ENCODE measurements at places on chromosomes 11 and 22.

DNA sequence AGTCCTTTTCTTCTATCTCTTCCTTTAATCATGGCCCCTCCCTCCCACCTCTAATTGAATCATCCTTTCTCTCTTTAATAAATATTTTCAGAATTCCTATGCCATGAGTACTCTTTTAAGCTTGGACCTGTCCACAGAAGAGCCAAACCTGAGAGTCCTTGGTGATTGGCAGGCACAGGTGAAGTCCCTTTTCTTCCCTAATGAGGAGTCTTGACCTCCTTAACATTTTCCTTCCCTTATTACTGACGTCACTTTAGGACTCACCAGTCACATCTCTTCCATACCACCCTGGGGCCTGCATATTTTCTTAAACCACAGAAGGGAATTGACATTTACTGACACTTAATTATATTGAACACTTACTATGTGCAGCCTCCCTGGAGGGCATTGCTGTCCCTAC, 41.0 kb upstream of the RASSF10 start:
- DNase-seq: no peak

- no peak for DNase-seq
Observed at GRCh38 chr22:46959369-46959768, 196.9 kb downstream of the TBC1D22A start.

DNA sequence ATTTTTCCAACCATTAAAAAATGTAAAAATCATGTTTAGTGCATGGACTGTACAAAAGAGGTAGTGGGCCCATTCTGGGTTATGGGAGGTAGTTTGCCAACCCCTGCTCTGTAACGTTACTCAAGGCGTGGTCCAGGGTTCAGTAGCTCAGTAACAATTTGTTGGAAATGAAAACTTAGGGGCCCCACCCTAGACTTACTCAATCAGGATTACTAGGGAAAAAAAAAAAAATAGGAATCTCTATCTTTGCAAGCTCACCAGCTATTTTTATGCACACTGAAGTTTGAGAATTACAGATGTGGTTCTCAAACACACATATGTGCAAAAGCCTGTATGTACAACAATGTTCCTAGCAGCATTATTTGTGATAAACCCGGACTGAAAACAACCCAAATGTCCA, 17.3 kb upstream of the LMO2 start:
- no peak for DNase-seq

DNA sequence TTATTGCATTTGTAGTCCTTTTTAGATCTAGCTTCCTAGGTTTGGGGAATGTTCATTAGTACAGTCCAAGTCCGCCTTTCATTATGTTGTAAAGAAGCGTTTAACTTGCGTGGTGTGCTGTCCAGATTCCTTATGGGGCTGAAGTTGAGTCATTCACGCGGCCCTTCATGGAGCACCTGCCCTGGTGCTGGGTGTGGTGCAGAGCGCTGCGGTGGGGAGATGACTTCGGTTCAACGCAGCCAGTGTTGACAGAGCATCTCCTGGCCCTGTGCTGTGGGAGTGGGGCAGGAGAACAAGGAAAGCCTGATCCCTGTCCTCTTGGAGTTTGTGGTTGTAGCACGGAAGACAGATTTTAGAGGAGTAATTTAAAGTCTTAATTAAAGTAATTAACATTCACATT, 152.0 kb downstream of the TBC1D22A start:
- DNase-seq: no peak

- no peak for DNase-seq
Observed at GRCh38 chr22:44366372-44367300, 53.9 kb upstream of the SHISAL1 start.

DNA sequence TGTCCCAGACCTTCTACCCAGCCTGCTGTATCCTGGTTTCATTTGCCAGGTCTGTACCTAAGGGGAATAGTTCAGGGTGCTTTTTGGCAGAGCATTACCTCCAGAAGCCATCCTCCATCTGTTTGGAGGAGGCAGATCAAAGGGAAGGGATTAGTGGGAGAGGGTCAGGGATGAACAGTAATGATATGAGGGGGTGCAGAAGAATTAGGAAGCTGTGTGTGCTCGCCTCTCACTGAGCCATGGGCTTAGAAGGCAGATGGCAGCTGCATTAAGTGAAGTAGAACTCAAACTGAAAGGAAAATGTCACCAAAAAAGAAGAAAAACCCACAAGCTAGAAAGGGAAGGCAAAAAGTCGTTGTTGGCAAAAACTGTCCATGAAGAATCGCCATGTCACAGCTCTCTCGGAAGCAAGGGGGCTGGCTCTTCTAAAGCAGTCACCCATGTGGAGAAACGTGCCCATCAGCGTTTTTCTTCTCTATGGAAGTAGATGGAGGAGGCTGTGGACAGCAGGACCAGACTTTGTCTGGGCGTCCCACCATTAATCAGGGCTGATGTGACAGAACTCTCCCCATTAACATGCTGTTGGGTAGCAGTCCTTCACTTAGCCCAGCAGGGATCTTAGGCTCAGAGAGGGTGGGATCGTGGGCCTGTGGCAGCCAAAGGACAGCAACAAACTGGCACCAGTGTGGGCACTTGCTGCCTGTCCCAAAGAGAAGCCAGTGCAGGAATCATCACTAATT, 46.8 kb downstream of the CEP164 start:
- DNase-seq: no peak

GRCh38 chr11:45885274-45885920, at the start of gene MAPK8IP1:
MAPK8IP1 (plus strand) TSS chr11:45885651; CDS start chr11:45885821, 170 bp downstream.
- DNase-seq: no peak

GRCh38 chr11:61837411-61838005, 9.4 kb downstream of the FADS2 start:
- DNase-seq: no peak

DNA sequence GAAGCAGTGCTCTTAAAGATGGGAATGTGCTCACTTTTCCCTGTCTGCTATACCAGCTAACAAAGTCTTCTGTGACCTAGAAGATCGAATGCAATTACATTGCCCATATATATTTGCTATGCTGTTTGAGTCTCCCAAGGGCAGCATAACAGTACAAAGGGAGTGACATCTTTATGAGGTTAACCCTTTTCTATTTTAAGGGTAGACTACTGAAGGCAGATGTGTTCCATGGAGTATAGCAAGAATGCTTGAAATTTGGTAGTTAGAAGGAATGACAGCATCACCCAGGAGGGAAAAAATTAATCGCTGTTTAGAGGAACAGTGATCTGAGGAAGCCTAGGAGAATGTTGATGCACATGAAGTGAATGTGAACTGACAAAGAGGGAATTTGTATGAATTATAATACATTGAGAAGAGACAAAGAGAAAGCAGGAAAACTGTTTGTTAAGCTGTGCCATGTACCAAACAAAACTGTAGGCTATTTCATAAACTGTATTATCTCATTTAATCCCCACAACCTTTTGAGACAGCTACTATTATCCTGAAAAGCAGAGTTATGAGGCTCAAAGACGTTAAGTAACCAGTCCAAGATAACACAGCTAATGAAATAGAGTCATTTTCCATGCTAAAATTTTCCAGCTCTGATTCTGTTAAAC, 13.0 kb downstream of the MAML2 start:
- no peak for DNase-seq

GRCh38 chr11:2122222-2122906, 16.8 kb downstream of the IGF2 start:
- DNase-seq: no peak

- peak; percentile 57 for DNase-seq
Observed at GRCh38 chr11:66080055-66080817, 10.2 kb downstream of the PACS1 start.

GRCh38 chr22:19576460-19577421, 52.5 kb upstream of the CLDN5 start:
- DNase-seq: no peak

- no peak for DNase-seq
Observed at GRCh38 chr22:32584650-32585049, 110.0 kb downstream of the FBXO7 start.

- DNase-seq: peak; percentile 94
Observed at GRCh38 chr22:37904572-37905533, 1.2 kb upstream of the MICALL1 start.
